ENCODE measurements at places on chromosomes 7 and 10.

DNA sequence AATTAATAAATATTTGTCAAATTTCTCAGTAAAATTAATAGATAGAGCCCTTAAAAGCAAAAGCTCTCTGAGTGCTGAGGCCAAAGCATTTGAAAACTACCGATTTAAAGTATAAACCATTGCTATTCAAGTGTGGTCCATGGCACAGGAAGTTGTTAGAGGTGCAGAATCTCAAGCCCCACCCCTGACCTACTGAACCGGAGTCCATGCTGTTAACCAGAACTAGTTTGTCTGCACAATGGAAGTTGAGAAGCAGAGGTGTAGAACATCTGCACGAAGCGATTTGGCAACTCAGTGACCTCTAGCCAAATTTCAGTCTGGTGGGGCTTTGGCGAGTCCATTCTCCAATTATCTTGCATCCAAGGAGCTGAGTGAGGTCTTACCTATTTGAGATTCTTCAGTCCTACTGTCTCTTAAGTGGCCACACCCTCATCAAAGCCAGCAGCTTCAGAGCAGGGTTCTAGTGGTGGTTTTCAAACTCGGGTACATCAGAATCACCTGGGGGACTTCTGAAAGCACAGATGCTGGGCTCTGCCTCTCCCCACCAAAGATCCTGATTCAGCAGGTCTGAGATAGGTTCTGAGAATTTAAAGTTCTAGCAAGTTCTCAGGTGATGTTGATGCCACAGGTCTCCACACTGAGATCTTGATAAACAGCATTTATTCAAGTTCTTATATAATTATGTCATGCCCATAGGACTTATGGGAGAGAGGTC lies 96.8 kb upstream of the SAMD8 start:
- peak; percentile 12 for DNase-seq

GRCh38 chr10:29238523-29239135 lies 50.2 kb upstream of the LYZL1 start:
- no peak for DNase-seq

DNA sequence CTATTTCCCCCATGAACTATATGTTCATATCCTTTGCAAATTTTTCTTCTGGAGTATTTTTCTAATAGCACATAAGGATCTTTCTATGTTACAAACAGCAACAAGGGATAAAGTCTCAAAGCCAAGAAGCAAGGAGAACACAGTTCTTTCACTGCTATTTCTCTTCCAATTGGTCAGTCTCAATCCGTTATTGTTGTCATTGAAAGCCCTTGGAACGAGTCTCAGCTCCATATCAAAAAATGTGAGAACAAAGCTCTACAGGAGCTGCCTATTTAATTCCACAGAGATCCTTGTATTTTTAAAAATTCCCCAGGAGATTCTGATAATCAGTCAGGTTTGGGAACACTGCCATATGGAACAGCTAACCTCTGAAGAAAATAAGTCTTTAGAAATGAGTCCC lies 15.7 kb downstream of the SLC35B4 start:
- DNase-seq: no peak

DNA sequence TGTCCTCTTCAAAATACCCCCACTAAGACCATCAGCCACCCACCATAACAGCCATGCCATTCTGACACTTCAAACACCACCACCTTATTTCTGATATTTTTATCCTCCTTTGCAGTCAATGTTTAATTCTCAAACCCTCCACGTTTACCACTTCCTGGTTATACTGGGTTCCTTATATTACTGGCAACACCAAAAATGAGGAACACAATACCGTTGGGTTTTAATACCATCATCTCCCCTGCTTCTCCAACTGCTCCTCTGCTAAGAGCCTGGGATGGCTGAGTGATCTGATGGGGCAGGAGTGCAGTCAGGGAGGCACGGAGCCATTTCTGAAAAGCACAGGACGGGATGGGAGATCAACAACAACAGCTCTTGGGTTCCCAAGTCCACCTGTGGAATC lies 140.5 kb downstream of the CHCHD3 start:
- no peak for DNase-seq
